ENCODE measurements at places on chromosomes 7 and 10.

GRCh38 chr7:51062222-51062987, 254.2 kb downstream of the COBL start:
- DNase-seq: no peak

DNA sequence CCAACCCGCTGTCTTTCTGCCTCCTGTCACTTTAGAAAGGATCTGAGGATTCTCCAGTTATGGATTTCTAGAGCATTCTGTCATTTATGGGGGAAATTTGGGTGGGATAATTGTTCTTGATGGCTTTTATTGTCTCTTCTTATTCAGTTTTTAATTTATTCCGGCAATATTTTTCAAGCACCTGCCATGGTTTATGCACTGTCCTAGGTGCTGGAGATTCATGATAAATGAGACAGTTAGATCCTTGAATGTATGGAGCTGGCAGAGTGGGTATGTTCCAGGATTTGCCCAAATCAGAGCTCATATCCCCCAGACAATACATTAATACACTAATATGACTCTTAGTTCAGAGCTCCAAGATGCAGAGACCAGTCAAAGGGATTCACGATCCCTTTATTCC, 146.8 kb upstream of the PRKCQ start:
- DNase-seq: no peak

- DNase-seq: no peak
These were observed 38.7 kb upstream of the PPP1R17 start for GRCh38 chr7:31648288-31648687.

- DNase-seq: no peak
These were observed 25.6 kb downstream of the ANXA7 start for GRCh38 chr10:73388228-73388627.

DNA sequence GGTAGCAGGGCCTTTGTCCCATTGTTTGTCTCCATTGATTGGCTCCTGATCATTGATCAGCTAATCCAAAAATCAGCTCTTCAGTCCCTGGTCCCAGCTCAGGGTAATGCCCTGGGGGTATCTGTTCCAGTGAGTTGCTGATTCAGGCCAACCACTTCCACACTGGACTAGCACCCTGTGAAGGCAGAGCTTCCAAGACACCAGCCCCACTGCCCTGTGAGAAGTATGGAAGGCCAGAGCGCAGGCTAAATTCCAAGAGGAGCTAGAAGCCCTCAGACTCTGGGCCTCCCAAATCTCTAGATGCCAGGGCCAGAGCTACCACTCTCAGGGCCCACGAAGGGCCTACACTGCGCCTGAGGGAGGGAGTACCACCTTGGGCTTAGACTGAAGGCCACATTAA, 10.4 kb downstream of the TMEM72 start:
- no peak for DNase-seq

DNA sequence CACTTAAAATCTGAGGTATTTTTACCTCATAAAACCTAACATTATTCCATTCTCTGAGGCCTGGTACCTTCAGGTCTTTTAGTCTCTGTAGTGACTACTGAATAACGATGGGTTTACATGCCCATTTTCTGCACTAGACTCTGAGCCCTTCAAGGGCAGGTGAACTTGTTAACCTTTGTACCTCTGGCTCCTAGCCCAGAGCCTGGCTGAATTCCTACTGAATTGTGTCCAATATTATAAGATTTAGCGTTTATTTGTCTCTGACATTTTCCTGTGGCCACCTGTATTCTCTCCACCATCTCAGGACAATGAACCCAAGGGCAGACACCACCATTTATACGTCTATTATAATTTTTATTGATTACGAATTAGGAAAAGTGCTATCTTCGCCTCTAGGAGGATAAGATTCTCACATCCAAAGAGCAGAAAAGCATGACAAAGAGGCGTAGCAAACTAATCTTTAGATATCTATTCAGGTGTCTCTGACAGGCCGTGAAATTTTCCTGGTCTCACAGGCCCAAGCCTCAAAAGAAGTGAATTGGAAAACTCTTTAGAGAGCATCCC, 27.9 kb upstream of the HNRNPH3 start:
- DNase-seq: no peak

DNA sequence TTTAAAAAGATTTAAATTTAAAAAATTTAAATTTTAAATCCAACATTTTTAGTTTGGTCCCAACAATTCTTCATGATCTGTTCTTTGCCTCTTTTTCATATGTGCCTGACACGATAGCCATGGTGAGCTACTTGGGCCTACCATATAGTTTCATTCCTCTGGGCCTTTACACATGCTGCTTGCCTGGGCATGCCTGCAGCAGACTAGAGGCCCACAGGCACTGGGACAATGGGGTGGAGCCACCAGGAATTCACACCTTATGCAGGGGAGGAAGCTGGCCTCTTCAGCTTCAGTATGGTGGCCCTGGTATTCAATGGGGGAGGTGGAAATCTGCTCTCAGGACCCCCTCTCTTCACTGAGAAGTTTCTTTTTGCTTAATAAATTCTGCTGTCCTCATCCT, 37.8 kb upstream of the ZNF365 start:
- no peak for DNase-seq

DNA sequence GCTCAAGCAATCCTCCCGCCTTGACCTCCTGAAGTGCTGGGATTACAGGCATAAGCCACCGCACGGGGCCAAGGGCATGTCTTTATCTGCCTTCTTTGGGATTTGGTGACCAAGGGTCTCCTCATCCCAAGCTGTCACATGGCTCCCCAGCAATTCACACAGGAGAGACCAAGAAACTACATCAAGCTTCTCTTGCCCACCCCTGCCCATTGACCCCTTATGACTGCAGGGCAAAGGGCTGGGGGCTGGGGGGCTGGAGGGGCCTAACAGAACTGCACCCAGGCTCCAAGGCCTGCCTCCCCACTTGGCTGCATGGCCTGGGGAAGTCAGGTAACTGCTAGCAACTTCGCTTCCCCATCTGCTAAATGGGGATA, 137.1 kb downstream of the SH3PXD2A start:
- no peak for DNase-seq

DNA sequence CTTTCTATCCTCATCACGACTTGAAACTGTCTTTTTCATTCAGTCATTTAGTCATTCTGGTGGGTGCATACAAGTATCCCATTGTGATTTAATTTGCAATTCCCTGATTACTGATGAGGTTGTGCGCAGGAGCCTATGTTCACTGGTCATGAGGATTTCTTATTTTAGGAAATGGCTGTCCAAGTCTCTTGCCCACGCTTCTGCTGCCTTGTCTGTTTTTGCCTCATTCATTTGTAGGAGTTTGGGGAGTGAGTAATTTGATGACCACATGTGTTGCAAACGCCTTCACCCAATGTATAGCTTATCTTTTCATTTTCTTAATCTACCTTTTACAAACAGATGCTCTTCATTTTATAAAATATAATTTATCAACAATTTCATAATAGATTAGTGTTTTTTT, 127.3 kb downstream of the ARHGAP22 start:
- no peak for DNase-seq

- peak; percentile 48 for DNase-seq
These were observed 442 bp upstream of the LZTS2 start for GRCh38 chr10:100998991-100999741.

- DNase-seq: no peak
These were observed 77.8 kb upstream of the KAT6B start for GRCh38 chr10:74748468-74749031.

GRCh38 chr7:16803125-16803524, 1.7 kb downstream of the AGR2 start:
- no peak for DNase-seq
